ENCODE measurements at places on chromosomes 4 and X. TPM values are rescaled to one million over a fixed set of nuclear protein-coding genes. Genes with fewer than 3 reads are reported as not detected.

MAGEE1 gene
- total RNA-seq, result 11.7 TPM

NSUN7 gene
- 0.65 TPM for total RNA-seq

NR3C2 gene
- total RNA-seq, result 50.7 TPM

MAGED4 gene
- total RNA-seq, result 1.4 TPM

MAGEE2 gene
- total RNA-seq, result not detected

AWAT2 gene
- total RNA-seq, result not detected

- no peak for DNase-seq
- H3K36me3 ChIP-seq, result no peaks in the 10 kb centered on the region
- no peaks in the 10 kb centered on the region for H3K4me1 ChIP-seq
- H3K27ac ChIP-seq, result no peak overlapping the region
These were observed 56.0 kb downstream of the MAD2L1 start for GRCh38 chr4:120010646-120011045.

DNA sequence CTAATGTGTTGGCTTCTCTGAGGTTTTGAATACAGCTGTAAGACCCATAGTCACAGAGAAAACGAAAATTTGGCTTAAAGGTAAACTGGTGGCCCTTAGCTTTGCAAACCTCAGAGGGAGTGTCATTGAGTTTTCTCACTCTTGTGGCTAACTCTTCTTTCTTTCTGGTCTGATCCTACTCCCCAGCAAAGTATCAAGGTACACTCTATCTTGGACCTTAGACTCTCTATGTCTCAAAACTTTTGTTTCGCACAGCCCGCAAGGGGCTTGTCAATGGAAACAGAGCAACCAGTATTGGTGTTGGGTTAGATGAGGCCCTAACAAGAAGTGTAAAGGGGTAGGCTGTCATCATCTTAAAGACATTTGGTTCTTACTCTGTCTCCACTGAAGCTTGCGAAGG is 19.8 kb downstream of the APOO start:
- H3K4me3 ChIP-seq, result no peak overlapping the region
- H3K36me3 ChIP-seq, result no peaks in the 10 kb centered on the region
- DNase-seq, result no peak

DNA sequence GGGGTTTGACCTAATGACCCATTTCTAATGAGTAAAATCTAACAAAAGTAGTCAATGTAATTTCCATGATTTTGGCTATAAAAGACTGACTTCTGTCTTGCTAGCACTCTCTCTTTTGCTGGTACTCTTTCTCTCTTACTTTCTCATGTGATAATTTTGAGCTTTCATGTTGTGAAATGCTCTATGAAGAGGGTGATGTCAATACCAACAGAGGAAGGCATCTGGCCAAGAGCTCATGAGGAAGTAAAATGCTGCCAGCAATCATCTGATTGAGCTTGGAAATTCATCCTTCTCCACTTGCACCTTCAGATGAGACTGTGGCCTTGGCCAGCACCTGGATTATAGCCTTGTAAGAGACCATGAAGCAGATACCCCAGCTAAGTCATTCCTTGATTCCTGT is 347.7 kb downstream of the HS3ST1 start:
- peaks cover 1% of the 10 kb centered on the region for H3K27me3 ChIP-seq
- no peaks in the 10 kb centered on the region for H3K4me1 ChIP-seq
- no peaks in the 10 kb centered on the region for H3K36me3 ChIP-seq

DNA sequence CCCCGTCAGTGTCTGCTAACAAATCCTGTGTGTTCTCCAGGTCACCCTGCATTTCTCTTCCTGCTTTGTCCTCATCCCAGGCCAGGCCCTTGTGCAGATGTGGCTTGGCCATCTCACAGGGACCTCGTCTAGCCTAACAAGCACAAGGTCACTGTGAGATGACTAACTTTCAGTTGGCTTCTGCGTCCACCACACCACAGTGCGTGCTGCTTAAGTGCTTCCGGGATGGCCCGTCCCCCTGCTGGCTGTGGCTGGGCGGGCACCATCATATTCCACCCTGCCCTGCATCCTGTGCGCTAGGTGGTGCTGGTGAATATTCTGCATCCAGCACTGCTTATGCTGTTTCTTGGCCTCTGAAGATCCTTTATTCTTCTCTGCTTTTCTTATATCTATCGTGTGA is 33.8 kb downstream of the RBBP7 start:
- no peak overlapping the region for H3K4me3 ChIP-seq
- H3K4me1 ChIP-seq, result peaks cover 8% of the 10 kb centered on the region
- H3K27ac ChIP-seq, result no peak overlapping the region
- peaks cover 8% of the 10 kb centered on the region for H3K36me3 ChIP-seq
- H3K27me3 ChIP-seq, result no peaks in the 10 kb centered on the region

- no peak for DNase-seq
- no peaks in the 10 kb centered on the region for H3K27me3 ChIP-seq
- H3K36me3 ChIP-seq, result no peaks in the 10 kb centered on the region
These were observed 601 bp upstream of the TCEANC start for GRCh38 chrX:13652287-13652793.

- no peak overlapping the region for H3K4me3 ChIP-seq
- no peaks in the 10 kb centered on the region for H3K27me3 ChIP-seq
- no peaks in the 10 kb centered on the region for H3K36me3 ChIP-seq
- H3K4me1 ChIP-seq, result no peaks in the 10 kb centered on the region
These were observed 412.7 kb upstream of the TENM3 start for GRCh38 chr4:181830404-181831035.

- DNase-seq, result no peak
- H3K27ac ChIP-seq, result no peak overlapping the region
- H3K27me3 ChIP-seq, result peaks cover 55% of the 10 kb centered on the region
- no peaks in the 10 kb centered on the region for H3K36me3 ChIP-seq
These were observed 27.9 kb downstream of the NKX3-2 start for GRCh38 chr4:13516315-13516860.

GRCh38 chr4:145041378-145041777 is 56.6 kb downstream of the ANAPC10 start:
- no peak overlapping the region for H3K4me3 ChIP-seq
- no peaks in the 10 kb centered on the region for H3K36me3 ChIP-seq
- H3K4me1 ChIP-seq, result peaks cover 4% of the 10 kb centered on the region
- no peak overlapping the region for H3K27ac ChIP-seq

DNA sequence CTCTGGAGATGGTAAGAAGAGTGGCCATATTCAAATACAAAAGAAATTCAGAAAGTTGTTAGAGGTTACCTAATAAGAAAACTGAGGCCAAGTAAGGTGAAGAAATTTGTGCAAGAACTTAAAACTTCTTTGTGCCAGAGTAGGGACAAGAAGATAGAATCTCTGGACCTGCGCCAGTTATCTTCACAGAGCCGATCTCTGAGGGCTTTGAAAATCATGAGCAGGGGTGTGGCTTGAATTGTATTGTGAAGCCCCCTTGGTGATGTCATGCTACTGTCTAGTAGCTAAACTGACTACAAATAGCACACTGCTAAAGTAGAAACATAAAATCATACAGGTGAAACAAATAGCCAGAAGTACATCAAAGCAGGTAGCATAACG is 184.6 kb downstream of the UGT8 start:
- no peaks in the 10 kb centered on the region for H3K4me1 ChIP-seq
- H3K27me3 ChIP-seq, result peaks cover 6% of the 10 kb centered on the region
- no peak overlapping the region for H3K4me3 ChIP-seq
- no peaks in the 10 kb centered on the region for H3K36me3 ChIP-seq
- no peak for DNase-seq

DNA sequence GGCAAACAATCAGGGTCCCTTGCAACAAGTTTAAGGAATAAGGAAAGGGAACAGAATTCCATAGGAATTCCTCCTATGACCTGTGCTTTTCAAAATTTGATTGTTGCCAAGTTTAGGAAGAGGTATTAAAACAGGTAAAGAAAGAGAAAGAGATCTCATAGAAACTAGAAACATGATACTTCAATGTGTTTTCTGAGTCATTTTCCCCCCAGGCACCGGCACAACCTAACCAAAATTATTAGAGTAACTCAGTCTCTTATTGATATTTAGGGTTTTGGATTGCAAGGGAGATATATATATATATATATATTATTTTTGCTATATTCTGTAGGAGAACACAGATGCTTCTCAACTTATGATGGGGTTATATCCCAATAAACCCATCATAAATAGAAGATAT is 278.0 kb upstream of the DKK2 start:
- no peaks in the 10 kb centered on the region for H3K4me1 ChIP-seq
- H3K36me3 ChIP-seq, result no peaks in the 10 kb centered on the region
- no peak overlapping the region for H3K27ac ChIP-seq
- no peak for DNase-seq

DNA sequence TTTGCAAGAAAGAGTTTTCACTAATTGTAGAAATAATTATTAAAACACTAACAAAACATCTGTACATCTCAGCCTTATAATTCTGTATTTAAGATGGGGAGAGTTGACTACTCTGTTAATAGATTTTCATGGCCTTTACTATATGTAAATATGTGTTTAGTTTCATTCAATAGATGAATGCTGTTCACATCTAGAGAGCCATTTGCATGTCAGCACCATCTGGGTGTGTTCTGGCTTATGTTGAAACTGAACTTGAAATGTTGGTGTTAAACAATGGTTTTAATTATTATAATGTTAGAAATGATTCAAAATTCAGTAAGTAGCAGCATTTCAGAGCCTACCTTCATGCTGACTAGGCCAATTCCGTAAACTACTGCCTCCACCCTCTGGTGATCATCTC is 102.5 kb upstream of the ADAD1 start:
- H3K4me3 ChIP-seq, result no peak overlapping the region
- no peak for DNase-seq
- no peaks in the 10 kb centered on the region for H3K27me3 ChIP-seq
- no peaks in the 10 kb centered on the region for H3K4me1 ChIP-seq
- H3K27ac ChIP-seq, result no peak overlapping the region

- no peak overlapping the region for H3K4me3 ChIP-seq
- H3K4me1 ChIP-seq, result no peaks in the 10 kb centered on the region
- H3K36me3 ChIP-seq, result peaks cover 10% of the 10 kb centered on the region
- no peak for DNase-seq
These were observed 147.9 kb downstream of the LRBA start for GRCh38 chr4:150867148-150867547.

DNA sequence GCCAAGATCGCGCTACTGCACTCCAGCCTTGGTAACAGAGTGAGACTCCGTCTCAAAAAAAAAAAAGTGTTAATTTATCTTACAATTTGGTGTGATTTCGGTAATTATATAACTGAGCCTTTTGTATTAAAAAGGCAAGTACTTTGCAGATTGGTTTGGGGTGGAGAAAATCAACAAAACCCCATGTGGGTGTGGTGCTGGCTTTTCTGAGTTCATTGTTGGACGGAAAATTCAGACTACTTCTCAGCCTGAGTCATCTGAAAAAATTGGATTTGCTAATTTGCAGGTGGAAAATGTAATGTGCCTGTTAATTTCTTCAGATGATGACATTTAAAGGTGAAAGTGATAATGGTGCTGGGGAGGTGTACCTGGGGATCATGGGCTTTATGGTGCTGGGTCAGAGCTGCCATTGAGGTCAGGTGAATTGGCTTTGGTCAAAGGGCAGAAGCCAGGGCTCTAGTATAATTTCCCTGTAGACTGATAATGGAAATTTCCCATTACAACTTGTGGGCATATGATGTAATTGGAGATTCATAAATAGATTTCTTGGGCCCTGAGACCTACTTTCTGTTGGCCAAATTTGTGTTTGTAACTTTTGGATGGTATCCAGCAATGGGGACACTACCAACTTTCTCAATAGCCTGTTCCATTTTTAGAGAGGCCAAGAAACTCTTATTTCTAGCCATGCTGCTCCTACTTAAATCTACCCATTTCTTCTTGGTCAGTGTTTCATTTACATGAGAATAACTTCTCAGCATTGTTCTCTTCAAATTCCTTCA is 74.3 kb upstream of the TEX13D start:
- H3K27ac ChIP-seq, result no peak overlapping the region
- H3K36me3 ChIP-seq, result no peaks in the 10 kb centered on the region
- H3K4me1 ChIP-seq, result no peaks in the 10 kb centered on the region
- no peak overlapping the region for H3K4me3 ChIP-seq
- no peaks in the 10 kb centered on the region for H3K27me3 ChIP-seq
- no peak for DNase-seq

- H3K27ac ChIP-seq, result no peak overlapping the region
- no peak for DNase-seq
- no peaks in the 10 kb centered on the region for H3K36me3 ChIP-seq
These were observed 46.4 kb downstream of the IL13RA1 start for GRCh38 chrX:118773782-118774181.

DNA sequence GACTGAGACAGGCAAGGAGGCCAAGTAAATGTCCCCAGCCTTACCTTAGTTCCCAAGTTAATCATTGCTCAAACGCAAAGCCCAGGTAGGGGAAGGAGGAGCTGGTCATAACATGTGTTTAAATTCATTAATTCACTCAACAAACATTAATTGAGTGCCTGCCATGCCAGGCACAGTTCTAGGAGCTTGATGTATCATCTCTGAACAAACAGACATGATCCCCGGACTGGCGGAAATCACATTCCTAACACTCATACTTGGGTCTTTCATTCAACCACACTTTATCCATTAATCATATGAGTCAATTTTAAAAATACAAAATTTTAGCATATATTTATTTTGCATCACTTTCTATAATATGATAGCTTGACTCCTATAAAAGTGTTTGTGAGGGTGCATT is 335.3 kb upstream of the NOCT start:
- no peak overlapping the region for H3K4me3 ChIP-seq
- no peaks in the 10 kb centered on the region for H3K4me1 ChIP-seq
- peaks cover 27% of the 10 kb centered on the region for H3K27me3 ChIP-seq
- no peak for DNase-seq

DNA sequence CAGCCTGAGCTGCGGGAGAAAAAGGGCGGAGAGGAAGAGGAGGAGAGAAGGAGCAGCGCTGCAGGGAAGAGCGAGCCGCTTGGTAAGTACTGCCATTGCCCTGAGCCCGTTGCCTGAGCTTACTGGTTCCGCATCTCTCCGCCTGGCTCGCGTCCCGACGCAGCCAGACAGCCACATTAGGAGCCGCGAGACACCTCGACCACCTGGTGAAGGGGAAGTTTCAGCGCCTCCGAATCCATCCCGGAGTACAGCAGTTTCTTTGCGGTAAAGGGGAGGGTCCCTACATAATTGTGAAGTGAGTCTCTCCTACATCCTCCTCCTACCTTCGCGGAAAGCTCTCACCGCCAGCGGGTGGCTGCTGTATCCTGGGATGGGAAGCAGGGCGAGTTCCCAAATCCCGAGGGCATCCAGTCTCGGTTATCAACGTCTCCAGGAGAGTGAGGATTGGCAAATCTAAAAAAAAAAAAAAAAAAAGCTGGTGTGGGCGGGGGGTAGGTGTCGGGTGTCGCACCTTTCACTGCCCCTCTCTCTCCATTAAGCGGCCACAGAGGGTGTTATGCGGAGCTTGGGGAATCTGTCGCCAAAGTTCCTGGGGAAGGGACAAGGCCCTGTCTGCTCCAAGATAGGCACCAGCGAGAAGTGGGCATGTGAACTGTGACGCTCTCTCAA is 7.9 kb downstream of the TBX22 start:
- no peak overlapping the region for H3K27ac ChIP-seq
- DNase-seq, result no peak
- H3K27me3 ChIP-seq, result no peaks in the 10 kb centered on the region

GRCh38 chrX:9534686-9535085 is 69.8 kb downstream of the TBL1X start:
- peaks cover 3% of the 10 kb centered on the region for H3K36me3 ChIP-seq
- peaks cover 66% of the 10 kb centered on the region for H3K4me1 ChIP-seq
- H3K4me3 ChIP-seq, result no peak overlapping the region

DNA sequence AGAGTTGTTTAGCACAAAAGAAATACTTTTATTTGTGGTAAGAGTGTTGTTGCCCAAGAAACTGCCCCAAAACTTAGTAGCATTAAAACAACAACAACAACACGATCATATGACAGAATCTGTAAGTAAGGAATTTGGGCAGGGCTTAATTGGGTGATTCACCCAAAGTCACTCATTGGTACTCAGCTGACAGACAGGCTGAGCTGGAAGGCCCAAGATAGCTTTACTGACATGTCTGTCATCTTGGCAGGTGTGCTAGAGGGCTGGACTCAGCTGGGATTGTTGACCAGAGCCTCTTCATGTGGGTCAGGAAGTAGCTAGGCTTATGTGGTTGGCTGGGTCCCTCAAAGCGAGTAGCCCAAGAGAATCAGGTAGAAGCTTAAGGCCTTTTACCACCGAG is 52.3 kb downstream of the KIAA0232 start:
- H3K27me3 ChIP-seq, result no peaks in the 10 kb centered on the region
- H3K27ac ChIP-seq, result no peak overlapping the region
- no peak overlapping the region for H3K4me3 ChIP-seq
- peaks cover 29% of the 10 kb centered on the region for H3K4me1 ChIP-seq

Data from naive thymus-derived CD8-positive, alpha-beta T cell (primary cell).